ENCODE measurements at places on chromosomes 2 and 18.

GRCh38 chr2:216235462-216235861 is 126.3 kb downstream of the XRCC5 start:
- DNase-seq = no peak

GRCh38 chr2:24658531-24659202 is 134.5 kb downstream of the PTRHD1 start:
- no peak for DNase-seq

DNA sequence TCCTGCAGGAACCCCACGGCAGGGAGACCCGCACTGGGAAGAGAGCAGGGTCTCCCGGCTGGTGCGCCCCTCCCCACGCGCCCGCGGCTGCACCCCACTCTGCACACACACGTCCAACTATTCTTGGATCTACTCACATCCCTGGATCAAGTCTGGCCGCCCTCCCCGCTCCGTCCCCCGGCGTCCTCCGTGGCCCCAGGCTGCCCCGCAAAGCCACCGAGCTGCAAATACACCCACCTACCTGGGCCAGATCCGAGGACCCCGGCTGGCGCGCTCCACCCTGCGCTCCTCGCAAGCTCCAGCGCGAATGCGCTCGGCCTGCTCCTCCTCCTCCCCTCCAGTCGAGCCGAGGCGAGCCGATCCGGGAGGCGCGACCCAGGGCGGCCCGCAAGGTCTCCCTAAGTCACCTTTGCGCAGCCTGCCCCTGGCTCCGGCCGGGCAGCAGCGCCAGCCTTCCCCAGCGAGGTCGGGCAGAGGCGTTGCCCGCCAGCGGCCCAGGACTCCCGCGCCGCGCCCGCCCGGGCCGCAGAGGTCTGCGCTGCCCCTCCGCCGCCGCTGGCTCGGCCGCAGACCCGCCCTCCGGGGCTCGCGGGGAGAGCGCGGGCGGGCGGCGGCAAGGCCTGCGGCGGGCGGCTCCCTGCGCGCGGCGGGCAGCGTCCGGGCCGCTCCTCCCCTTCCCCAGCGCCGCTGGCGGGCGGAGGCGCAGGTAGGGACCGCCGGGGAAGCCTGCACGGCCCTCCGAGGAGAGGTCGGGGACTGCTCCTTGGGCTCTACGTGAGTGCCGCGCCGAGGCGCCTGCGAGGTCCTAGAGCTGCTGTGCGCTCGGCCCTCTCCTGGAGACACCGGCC is 126.0 kb downstream of the OSBPL1A start:
- DNase-seq = peak; percentile 81

DNA sequence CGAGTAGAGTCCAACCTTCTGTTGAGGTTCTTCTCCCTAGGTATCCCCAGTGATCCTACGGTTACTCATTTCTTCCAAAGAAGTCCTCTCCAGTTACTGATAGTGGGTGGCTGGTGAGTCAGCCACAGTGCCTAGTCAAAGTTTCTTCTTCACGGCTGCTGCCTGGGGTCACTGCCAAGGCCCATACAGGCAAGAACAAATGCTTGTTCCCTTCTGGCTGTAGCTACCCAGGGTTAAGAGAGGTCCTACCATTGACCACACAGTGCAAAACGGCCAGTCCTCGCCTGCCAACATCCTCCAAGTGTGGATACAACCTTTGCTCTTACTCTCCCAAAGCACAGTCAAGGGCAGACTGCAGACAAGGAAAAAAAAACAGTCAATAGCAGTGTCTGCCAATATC is 2.9 kb upstream of the PTPN4 start:
- no peak for DNase-seq

DNA sequence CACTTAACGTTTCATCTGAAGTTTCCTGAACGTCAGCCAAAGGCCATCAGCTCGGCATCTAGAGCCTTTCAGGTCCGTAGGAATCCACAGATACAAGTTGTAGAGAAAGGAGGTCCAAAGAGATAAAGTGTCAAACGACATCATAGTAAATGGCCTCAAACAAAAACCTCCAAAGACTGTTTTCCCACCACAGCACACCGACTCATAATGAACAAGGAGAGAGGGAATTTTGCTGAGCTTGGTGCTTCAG is 150.3 kb downstream of the PXDN start:
- no peak for DNase-seq

GRCh38 chr18:43876286-43876685 is 599.0 kb upstream of the SYT4 start:
- no peak for DNase-seq

DNA sequence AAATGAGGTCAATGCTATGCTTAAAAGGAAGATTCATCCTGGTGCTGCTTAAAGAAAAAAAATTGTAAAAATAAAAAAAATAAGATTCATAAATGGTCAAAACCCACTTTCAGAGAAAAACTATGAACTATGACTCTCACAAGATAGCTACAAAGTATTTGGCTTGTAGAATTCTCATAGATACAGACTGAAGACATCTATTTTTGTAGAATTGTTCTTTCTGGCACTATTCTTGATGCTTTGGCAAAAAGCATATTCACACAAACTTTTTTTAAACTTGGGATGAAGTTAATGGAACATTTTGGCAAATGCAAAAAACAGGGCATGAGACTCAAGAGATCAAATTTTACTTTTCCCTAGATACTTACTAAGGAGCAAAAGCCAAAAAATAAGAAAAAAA is 12.5 kb upstream of the ANKRD29 start:
- no peak for DNase-seq

- DNase-seq = no peak
These were observed 31.0 kb downstream of the CELF4 start for GRCh38 chr18:37534627-37535026.

GRCh38 chr2:167386694-167387093 is 498.4 kb downstream of the XIRP2 start:
- DNase-seq = no peak

DNA sequence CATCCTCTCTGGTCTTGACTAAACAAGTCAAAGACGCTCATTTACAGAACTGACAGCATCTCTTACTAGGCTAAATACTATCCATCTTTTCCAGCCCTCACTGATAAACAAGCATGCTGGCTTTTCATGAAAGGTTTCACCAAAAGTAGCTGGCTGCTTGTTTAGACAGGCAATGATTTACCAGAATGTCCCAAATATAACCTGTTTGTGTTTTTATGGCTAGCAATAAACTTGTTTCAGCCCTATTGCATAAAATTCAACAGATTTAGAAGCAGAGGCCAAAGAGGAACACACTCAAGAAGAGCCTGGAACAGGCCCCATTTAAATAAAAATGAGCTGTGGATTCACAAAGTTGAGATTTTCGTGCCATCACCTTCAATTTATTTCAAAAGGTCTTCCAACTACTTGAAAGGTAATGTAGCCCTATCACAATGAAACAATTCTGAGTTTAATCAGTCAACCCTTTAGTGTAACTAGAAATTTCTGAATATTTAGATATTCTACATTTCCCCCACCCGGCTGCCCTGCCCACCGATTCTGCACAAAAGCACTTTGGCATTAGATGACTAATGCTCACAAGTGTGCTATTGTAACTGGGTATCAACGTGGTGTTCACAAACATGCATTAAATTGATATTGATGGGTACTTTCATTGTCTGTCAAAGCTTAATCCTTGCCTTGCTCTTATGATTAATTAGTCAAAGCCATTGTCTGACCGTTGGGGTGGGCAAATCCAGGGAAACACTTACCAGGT is 54.0 kb downstream of the ST6GAL2 start:
- DNase-seq = no peak

DNA sequence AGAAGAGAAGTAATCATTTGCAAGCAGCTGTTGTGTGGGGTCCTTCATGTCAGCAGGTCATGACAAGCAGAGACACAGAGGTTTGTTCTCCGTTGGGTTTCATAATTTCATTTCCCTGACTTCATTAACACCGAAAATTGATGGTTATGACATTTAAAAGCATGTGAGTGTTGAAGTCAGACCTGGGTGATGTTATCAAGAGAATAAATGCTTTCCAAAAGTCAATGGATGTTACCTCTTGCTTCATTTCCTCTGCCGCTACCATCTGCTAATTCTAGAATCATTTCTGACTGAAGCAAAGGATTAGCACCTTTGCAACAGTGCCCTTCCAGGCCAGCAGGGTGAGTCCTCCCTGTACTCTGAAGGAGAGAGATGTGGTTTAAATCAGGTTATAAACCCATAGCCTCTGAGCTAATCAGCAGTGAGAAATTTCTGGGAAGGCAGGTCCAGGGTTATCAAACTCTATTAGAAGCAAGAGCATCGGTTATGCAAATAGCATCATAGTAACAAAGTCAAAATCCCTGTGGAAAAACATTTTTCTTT is 446.2 kb downstream of the PIK3C3 start:
- DNase-seq = no peak

All from HAP-1 (cell line).